ENCODE measurements at places on chromosomes 2 and 18. TPM values are rescaled to one million over a fixed set of nuclear protein-coding genes. Genes with fewer than 3 reads are reported as not detected.
A peak's percentile ranks its signal among the peaks of the same experiment; 100 is the strongest.

AMER3 gene
- 0.07 TPM for polyA plus RNA-seq

KRTCAP3 gene
- 12.9 TPM for polyA plus RNA-seq

CYTIP gene
- 1.9 TPM for polyA plus RNA-seq

SOWAHC gene
- polyA plus RNA-seq = 13.5 TPM

PTMA gene
- 2,311 TPM for polyA plus RNA-seq

STPG4 gene
- polyA plus RNA-seq = 0.24 TPM

DNPEP gene
- polyA plus RNA-seq = 70.2 TPM

PXDN gene
- polyA plus RNA-seq = 179 TPM

DNA sequence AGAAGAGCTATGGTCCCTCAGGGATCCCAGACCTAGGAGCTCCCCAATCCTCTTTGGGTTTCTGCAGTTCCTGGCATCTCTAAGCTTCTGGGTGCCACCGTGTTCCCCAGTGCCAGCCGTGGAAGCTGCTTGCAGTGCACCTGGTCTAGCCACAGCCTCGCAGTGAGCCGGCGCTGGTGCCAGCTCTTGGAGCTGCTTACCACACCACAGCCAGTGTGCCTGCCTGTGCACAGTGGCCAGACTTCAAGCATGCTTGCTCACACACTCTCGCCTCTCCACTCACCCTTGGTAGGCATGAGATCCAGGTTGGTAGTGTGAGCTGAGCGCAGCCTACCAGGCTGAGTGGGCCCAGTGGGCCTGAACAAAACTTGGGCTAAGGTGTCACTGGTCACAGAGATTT is 971.9 kb downstream of the DCDC2C start:
- DNase-seq = no peak

- no peak for DNase-seq
Measured at GRCh38 chr2:85760371-85760770, 6.6 kb downstream of the ATOH8 start.

- no peak for DNase-seq
Measured at GRCh38 chr2:238887616-238888015, 39.7 kb downstream of the TWIST2 start.

GRCh38 chr2:222241128-222241870 is 57.5 kb downstream of the PAX3 start:
- no peak for DNase-seq

DNA sequence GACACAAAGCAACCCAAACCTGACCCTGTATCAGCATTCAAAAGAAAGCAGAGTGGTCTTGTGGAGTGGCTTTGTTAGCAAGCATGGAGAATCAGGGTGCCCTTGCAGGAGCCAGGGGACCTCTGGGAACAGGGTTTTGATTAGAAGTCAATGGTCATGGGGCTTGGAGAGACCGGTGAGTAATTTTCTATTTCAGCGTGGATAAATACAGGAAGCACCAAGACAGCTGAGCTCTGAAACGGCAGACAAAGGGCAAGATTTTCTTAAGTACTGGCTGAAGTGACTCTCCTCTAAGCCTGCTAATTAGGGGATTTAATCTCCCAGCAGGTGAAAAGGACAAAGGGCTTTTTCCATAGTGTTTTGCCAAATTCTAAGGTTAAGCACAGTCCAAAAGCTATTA is 78.0 kb upstream of the GAREM1 start:
- no peak for DNase-seq

DNA sequence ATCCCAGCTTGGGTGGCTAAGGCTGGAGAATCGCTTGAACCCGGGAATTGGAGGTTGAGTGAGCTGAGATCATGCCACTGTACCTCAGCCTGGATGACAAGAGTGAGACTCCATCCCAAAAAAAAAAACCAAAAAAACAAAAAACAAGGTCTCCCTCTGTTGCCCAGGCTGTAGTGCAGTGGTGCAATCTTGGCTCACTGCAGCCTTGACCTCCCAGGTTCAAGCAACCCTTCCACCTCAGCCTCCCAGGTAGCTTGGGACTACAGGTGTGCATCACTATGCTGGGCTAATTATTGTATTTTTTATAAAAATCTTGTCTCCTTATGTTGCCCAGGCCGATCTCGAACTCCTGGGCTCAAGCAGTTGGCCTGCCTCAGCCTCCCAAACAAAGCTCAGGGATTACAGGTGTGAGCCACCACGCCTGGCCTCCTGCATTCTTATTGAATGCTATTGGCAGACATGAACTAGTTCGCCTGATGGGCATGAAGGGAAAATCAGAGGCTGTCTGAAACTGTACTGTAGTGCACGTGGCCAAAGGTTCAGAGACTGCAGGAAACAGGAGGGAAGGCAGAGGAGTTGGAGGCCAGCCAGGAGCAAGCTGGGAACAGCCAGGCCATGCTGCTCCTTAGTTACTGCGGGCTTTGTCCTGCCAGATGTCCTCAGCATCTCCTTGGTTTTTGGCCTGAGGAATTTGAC is 16.0 kb upstream of the ASXL2 start:
- no peak for DNase-seq

DNA sequence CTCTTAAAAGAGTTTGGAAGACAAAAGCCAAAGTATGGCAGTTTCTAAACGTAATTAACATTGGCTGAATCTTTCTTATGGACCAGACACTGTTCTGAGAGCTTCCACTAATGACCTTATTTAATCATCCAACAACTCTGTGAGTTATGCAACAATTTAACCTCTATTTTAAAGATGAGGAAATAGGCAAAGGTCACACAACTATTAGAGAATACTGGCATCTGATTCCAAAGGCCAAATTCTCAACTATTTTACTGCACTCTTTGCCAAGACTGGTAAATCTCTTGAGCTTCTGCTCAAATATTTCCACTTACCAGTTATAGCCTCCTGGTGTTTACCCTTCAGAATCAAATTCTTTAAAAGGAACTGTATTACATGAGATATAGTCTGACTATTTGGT is 42.1 kb upstream of the ERMN start:
- DNase-seq = no peak

GRCh38 chr2:104859766-104860450 is 6.0 kb downstream of the POU3F3 start:
- DNase-seq = no peak

- DNase-seq = no peak
Measured at GRCh38 chr2:231611273-231612108, 18.8 kb downstream of the TEX44 start.

DNA sequence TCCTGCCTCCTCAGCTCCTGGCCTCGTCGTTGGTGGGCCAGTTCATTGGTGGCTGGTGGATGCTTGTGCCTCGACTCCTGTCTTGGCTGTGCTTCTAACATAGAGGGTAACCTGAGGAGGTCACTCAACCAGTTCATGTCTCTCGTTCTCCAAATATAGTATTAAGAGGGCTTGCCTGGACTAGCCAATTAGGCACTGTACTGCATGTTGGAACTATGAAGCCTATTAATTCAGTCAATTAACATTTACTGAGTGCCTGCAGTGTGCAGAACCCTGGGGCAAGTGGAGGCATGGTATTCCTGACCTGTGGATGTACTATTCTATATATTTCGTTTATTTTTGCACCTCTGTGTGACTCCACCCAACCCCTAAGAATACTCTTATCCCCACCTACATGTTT is 89.9 kb upstream of the PELI1 start:
- no peak for DNase-seq

- no peak for DNase-seq
Measured at GRCh38 chr2:24620936-24621335, 129.9 kb downstream of the NCOA1 start.

GRCh38 chr2:173028671-173029070 is 47.0 kb upstream of the MAP3K20 start:
- peak; percentile 42 for DNase-seq

- DNase-seq = no peak
Measured at GRCh38 chr2:97900806-97901205, 94.9 kb downstream of the TMEM131 start.

GRCh38 chr18:29644276-29644675 is 1398.3 kb downstream of the DSC3 start:
- no peak for DNase-seq

DNA sequence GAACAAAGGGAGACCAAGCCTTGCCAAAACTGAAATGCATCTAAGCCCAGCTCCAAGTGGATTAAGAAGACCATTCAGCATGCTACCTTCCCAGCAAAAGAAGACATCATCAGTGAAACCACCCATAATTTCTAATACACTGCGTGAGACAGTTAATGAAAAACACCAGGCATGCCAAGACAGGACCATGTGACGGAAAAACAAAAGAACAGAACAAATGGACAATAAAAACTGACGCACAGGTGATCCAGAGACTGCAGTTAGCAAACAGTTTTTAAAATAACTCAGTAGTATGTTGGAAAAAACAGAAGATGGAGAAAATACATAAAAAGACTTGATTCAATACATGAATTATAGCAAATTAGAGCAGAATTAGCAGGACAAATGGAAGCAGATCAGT is 15.3 kb downstream of the FAM168B start:
- DNase-seq = no peak

- DNase-seq = no peak
Measured at GRCh38 chr2:3038636-3039035, 339.0 kb downstream of the EIPR1 start.

DNA sequence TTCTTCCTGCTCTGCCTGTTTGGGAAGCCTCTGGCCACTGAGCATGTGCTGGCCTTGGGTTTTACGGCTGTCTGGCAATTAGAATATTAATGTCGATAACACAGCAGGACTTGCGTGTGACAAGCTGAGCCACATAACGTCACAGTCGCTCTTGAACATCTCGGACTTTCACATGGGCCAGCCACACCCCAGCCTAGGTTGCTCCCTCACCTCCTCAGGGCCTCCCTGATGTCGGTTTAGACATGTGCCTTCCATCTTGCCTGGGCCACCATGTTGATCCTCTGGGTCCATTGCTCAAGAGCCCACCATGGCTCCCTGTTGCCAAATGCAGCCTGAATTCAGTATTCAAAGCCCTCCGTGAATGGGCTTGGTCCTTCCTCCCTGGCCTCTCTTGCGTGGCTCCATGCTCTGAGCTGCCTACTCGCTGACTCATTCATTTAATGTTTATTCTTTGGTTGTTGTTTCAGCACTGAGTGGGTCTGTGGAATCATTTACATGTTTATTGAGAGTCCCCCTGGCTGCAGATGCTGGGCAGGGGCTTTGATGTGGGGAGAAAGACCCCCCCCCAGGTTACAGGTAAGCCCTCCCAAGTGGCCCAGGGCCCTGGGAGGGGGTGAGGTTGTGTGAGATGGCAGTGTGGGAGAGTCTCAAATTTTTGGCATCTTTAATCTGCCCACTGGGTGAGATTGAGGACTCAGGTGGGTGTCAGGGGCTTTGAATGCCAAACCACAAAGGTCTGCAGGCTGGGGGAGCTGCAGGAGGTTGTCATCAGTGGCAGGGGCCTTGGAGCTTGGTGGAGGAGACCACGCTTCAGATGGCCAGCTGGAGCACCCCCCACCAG is 62.0 kb downstream of the ODC1 start:
- DNase-seq = no peak

DNA sequence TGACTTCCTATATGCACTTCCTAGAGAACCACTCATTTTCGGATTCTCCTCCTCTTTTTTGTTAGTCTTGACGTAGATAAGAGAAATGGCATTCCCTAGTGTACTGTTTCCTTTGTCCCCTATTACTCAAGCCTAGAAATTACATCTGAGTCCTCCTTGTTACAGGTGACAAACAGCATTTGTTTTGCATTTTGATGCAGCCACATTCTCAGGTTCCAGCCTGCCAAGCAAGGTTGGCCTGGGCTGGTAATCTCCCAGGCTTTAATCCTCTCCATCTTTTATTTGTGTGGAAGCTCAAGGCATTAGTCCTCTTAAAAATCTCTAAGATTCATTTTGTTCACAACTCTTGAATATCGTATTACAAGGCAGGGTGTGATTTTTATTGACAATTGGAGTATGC is 318.0 kb upstream of the NRP2 start:
- DNase-seq = no peak

GRCh38 chr2:186181625-186182024 is 304.4 kb upstream of the ZC3H15 start:
- DNase-seq = no peak

GRCh38 chr2:70965506-70965905 is 12.9 kb upstream of the ANKRD53 start:
- no peak for DNase-seq

GRCh38 chr2:230796280-230796862 is 68.4 kb upstream of the ITM2C start:
- no peak for DNase-seq

GRCh38 chr18:36212301-36213171 is 25.2 kb downstream of the MOCOS start:
- peak; percentile 19 for DNase-seq

DNA sequence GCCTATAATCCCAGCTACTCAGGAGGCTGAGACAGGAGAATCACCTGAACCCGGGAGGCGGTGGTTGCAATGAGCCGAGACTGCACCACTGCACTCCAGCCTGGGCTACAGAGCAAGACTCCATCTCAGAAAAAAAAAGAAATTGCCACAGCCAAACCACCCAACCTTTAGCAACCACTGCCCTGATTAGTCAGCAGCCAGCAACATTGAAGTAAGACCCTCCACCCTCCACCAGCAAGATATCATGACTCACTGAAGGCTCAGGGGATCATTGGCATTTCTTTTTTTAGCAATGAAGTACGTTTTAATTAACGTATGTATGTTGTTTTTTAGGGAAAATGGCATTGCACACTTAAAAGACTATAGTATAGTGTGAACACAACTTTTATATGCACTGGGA is 349.1 kb upstream of the ACVR2A start:
- DNase-seq = no peak

DNA sequence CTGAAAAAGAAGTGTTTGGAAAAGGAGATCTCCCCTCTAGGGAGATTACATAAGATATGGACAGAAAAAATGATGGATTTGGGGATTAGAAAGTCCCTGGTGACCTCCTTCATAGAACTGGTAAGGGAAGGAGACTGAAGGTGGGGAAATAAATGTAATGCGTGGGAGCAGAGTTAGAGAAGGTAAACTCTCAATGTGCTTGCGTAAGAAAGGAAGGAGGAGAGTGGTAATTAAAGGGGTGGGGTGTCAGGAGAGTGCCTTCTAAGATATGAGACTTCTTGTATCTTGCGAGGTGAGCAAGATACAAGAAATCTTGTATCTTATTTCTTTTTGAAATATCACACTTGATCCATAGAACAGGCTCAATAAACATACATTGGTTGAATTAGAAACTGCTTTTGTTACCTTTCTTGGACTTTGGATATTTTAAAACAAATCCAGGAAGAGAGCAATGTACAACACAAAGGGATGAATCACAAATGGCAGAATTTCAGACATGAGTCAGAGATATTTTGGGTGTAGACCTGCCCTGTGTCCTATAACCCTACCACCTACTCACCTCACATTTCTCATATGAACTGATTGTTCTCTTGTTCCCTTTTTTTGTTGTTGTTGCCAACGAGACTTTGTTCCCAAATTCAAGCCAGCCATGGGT is 342.4 kb downstream of the INSIG2 start:
- no peak for DNase-seq

GRCh38 chr2:145028101-145028920 is 508.4 kb upstream of the ZEB2 start:
- no peak for DNase-seq

All from right lung (tissue), 10 donors.